Stimulated activated CD4-positive, alpha-beta T cell treated with anti-CD3 and anti-CD28 coated beads, TNF-alpha, amount 100 ng/mL, for 48 hours (primary cell): ENCODE measurements at places on chromosomes 1 and 21.

- no peak for DNase-seq
These were observed 4.8 kb upstream of the ATP1A1 start for GRCh38 chr1:116368241-116368640.

DNA sequence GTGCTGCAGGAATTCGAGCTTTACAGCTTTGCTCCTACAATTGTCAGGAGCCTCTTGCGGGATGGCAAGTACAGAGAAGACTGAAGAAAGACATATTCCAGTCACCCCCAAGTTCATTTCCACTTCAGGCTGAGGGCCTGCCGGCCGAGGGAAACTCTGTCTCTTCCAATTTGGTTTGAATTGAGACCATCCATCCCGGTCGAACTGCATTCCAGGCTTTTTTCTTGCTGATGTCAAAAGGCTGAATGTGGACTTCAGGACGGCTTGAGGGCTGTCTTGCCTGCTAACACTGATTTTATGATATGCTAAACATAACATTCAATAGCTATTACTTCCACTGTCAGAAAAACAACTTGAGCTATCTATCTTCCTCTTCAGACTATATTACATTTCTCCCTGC, 79.8 kb upstream of the PLXNA2 start:
- no peak for DNase-seq

DNA sequence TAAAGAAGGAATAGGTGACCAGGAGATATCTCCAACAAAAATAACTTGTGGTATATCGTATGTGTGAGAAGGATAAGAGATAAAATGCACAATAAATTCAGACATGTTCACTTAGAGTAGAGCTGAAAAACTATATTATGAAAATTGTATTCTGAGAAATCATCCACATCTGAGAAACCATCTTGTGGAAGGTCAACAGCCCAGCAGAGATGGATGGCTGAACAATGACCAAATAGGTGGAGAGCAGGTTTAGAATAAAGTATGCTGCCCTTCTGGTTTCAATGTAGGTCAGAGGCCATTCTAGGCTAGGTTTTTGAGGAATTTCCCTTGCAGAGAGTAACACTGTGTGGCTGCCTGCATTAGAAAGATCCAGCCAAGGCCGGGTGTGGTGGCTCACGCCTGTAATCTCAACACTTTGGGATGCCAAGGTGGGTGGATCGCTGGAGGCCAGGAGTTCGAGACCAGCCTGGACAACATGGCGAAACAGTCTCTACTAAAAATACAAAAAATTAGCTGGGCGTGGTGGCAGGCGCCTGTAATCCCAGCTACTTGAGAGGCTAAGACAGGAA, 8.8 kb upstream of the UAP1 start:
- no peak for DNase-seq

DNA sequence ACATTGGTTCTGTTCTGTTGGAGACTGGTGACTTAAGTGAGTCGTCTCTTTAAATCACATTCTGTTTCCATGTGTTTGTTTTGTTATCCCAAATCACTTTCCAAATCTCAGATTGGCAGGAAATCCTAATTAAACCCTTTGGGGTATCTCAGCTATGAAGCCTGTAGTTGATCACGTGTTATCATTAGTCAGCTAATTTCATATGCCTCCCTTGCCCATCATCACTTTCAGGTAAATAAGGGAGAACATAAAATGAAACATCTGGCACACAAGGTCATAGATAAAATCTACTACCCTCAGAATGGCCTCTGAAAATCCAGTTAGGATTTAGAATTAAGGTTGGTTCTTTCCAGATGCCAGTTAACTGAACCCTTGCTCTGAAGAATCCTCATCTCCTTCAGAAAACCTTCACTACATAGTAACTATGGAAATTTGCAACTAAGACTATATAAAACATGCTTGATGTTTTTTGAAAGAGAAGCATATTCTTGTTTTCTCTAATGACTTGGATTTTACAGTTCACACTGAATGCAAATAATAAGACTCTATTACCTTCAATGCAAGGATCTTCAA, 401.5 kb downstream of the DSCAM start:
- no peak for DNase-seq

DNA sequence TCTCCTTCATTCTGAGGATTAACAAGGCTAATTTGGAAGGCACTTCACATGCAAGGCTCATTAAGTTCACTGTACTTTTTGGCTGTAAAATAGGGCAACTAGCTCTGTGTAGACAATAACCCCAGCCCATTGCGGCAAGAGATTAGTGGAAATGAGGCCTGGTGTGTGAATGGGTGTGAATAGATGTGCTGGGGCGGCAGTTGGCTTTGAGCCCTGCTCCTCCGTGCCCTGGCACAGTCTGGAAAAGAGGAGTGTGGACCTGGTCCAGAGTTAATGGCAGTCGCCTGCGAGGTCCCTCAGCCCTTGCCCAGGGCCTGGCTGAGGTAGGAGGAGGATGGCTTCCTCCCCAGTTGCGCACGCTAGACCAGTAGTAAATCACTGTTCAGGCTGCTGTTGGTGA, 4.8 kb downstream of the KISS1 start:
- DNase-seq: no peak

DNA sequence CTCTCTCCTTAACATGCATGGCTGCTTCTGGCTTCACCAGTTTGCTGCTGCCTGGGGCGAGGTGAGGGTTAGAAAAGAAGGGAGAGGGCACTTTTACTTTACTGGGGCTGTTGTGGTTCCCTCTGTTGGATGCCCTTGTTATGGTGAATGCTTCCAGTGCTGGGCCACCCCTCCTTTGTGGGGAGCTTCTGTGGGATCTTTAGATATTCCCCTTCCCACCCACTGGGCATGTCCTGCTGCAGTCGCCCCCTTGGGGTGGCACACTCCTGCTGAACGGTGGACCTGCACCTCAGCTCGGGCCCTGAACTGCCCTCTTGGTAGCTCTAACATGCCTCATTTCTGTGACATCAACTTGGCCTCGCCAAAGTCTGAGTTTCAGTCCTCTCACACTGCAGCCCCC, 6.0 kb downstream of the TNN start:
- no peak for DNase-seq

DNA sequence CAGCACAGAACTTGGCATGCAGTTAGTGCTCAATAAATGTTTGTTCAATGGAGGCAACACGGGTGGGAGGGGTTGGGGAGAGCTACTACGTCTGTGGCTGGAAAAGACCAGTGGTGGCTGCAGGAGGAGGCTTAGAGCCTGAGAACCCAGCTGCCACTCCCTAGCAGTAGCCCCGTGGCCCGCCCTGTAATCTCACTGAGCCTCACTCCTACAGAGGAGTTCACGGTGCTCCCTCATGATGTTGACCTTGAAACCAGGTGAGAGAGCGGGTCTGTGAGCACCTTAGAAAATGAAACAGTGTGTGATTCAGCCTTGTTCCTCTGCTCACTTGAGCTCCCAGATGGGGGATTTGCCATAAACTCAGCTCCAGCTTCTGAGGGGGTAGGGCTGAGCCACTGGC, 299.6 kb downstream of the NPHP4 start:
- DNase-seq: no peak

- DNase-seq: no peak
These were observed 153.1 kb upstream of the RAB4A start for GRCh38 chr1:229117664-229118300.

DNA sequence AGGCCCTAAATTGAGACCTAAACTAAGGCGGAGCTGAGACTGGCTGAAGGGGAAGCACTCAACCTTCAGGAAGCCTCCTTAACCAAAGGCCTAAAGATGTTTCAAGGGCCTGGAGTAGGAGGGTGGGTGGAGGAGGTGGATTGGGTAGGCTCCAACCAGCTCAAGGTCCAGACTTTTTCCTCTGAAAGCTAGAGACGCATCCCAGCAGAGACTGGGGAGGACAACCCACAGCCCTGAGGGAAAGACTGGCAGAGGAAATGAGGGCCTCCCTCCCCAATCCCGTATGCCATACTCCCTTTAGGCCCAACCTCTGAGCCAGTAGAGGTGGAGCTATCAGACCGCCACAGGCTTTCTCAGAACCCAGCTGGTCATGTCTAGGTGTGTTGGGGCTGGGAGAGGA, 1.1 kb downstream of the ECM1 start:
- no peak for DNase-seq
